ENCODE measurements at places on chromosomes 7 and 10.

DNA sequence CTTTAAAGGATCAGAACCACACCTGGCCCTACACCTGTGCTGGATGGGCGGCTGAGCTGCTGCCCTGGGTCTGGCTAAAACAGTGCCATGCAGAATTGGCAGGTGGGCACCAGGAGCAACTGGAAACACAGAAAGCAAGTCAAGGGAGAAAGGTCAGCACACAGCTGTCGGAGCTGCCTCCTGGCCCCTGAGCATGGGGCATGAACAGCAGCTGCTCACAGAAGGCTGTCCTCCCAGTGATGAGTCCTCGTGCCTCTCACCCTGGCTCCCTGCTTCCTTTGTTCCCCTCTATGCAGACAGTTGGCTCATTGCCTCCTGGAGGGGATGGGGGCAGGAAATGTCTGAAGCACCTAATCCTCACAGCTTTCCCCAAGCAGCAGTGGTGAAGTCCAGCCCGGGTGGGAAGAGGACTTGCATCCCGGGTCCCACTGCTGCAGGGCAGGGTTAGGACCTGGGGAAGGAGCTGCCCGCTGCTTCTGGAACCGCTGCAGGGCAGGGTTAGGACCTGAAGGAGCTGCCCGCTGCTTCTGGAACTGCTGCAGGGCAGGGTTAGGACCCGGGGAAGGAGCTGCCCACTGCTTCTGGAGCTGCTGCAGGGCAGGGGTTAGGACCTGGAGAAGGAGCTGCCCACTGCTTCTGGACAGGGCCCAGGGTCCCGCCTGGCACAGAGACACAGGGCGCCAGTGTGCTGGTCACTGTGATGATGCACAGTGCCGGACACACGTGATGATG lies 37.3 kb downstream of the VIPR2 start:
- no peak for DNase-seq

- no peak for DNase-seq
Measured at GRCh38 chr7:4796453-4796852, 21.0 kb downstream of the AP5Z1 start.

DNA sequence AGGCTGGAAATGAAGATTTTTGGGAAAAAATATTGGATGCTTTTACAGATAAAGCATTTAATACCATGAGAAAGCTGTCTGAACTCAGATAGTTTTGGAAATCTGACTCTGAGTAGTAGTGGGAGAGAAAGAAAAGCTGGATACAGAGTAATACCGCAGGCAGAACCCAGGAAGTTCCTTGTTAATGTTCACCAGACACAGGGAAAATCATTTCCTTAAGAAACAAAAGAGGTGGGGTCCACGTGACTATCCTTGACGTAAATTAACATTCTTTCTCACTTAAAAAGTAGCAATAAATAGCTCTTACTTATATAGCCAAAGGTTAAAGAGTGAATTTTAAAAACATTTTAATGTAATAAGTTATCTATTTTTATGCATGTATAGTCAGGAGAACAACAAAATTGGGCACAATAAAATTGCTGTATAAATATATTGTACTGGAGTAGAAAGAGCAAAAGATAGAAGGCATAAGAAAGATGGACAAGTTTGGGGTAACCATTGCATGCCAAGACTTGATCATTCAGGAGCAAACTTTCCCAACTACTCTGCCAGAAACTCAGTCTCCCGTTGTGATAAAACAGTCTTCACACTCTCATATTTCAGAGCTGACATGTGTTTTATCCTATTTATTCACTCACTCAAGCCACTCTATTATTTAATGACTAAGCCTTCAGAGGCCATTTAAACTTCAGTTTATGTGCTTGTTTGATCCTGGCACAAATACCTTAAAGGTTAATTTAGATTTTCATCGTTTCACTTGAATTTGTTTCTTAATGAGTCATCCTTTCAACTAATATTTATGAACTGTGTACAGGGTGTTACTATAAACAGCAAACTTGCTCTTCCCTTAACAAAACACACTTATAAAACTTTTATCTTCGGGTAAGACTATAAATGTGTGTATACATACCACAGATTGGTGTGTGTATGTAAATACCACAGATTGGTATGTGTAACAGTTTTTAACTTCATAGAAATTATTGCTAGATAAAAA lies 143.1 kb downstream of the GNAI1 start:
- no peak for DNase-seq

DNA sequence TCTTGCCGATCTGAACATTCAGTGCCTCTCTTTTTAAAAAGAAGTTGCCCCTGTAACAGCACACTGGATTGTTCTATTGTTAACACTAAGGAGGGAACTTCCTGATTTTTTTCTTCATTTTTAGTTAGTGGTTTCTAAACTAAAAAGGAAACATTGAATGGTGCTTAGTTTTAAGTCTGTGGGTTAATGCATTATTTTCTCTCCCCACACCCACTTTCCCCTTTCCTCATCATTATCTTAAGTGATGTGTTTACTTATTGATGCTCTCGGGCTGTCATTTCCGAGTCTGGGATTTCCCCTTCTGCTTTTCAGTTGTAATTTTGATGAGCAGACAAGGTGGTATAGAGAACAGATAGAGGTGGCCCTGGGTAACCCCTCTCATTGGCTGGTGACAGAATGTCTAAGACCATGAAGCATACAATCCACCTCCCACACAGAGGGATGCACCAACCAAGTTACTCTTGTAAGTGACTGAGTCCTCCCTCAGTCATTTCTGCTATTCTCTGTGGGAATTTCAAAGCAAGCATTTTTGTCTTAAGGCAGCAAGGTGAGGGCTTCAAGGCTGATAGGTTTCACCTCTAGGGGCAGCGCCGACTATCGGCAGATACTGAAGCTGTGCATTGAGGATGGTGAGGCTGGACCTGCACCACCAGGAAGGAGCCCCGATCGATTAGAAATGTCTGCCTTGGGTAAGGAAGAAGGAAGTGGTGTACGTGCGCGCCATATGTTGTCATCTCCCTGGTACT lies 49.5 kb downstream of the CHN2 start:
- no peak for DNase-seq

DNA sequence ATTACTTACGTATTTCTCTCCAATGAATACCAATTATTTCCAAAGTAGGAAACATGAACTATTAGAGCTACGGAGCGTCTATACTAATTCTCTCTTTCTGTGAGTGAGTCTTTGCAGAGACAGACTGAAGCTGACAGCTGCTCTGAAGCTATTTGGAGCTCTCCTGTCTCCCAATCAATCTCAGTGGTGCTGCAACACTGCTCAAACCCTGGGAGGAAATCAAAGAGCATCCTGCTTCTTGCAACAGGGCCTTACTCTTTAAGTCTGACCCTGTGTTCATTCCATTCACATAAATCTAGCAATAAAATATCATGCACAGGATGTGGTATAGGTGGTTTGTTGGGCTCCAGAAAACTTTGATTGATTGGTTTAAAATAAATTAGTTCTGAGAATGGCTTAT lies 685.7 kb upstream of the IGFBP3 start:
- no peak for DNase-seq

DNA sequence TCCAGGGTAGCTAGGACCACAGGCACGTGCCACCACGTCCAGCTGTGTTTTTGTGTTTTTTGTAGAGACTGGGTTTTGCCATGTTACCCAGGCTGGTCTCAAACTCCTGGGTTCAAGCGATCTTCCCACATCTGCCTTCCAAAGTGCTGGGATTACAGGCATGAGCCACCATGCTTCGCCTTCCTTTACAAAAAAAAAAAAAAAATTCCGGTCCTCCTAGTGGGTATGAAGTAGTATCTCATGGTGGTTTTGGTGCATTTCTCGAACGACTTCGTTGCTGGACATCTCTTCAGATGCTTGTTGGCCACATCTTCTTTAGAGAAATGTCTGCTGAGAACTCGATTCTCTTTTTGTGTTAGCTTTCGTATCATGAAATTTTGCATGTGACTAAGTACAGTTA lies 3.9 kb downstream of the PROSER2 start:
- DNase-seq, result no peak

GRCh38 chr7:139614886-139615285 lies 91.4 kb downstream of the CLEC2L start:
- DNase-seq, result no peak

DNA sequence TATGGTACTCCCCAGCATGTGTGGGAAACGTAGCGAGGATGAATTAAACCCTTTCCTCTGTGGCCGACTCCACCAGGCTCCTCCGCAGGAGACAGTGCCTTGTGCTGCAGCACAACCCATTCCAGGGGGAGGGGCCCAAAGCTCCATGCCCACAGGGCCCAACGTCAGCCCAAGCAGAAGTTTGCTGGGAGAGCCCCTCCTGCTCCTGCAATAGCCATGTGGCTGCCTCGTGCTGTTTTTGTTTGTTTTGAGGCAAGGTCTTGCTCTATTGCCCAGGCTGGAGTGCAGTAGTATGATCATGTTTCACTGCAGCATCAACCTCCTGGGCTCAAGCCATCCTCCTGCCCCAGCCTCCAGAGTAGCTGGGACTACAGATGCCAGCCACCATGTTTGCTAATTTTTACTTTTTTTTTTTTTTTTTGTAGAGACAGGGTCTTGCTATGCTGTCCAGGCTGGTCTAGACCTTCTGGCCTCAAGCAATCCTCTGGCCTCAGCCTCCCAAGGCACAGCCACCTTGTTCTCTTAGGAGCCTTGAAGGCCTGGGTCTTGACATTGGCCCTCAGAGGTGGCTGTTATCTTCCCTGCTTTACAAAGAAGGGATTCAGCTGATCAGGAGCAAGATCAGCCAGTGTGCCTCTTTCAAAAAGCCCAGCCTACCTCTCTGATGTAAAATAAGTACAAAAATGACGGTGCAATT lies 102.8 kb downstream of the DYNC2I1 start:
- no peak for DNase-seq

DNA sequence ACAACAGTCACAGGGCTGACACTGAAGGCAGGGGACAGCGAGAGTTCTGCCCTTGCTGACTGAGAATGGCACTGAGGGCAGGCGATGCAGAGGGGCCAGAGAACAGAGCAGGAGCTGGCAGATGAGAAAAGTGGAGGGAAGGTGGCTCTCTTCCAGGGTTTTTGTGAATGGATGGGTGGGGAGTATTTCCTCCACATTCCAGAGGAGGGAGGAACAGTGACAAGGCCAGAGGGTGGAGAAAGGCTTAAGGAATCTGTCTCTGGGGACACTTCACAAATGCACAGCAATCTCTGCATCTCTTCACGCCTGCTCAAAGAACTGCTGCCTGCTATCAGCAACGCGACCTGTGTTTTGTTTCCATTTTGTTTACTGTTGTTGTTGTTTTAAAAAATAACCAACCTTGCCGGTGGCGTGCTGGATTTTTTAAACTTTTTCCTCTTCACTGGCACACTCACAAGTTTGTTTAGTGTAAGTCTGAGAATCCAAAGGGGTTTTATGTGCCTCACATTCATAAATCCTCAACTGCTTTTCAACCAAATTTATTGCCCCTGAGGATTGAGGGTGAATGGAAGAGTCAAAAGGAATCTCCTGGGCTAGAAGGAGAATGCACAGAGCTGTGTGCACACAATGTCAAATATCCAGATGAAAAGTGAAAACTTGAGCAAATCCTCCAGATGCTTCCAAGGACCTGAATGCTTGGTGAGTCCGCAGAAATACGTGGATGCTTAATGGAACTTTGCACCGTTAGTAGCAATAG lies 129.3 kb downstream of the GLI3 start:
- no peak for DNase-seq

- no peak for DNase-seq
Measured at GRCh38 chr7:106281585-106282318, 3.0 kb downstream of the NAMPT start.

GRCh38 chr7:75900617-75901315 lies 14.2 kb upstream of the POR start:
- DNase-seq, result no peak

DNA sequence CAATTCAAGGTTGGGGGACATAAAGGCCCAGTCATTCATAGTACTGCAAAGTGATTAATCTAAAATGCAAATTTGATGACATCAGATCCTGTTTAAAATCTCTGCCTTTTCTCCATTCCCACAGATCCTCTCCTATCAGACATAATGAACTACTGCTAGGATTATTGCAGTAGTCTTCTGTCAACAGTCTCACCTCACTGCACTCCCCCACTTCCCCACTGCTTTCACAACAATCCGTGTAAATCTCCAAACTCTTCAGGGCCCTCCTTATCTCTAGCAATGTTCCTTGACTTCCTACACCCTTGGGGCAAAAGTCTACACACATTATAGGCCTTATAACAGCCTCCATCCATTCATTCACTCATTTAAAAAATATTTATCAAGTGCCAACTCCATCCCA lies 112.4 kb downstream of the KBTBD2 start:
- DNase-seq, result no peak

DNA sequence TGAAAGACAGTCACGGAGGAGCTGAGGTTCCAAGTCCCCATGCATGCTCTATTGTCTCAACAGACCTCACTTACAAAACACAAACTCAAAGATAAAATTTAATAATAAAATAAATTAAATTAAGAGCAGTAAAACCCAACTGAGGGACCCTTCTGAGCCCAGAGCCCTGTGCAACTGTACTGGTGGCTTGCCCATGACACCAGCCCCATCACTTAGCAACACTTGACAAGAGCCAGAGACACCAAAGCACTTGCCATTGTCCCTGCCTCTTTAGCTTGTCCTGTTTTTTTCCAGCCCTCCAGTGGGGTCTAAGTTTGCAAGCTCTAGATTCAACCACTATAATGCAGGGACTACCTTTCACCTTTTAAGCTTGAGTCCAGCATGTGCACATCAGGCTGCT lies 117.9 kb downstream of the JCAD start:
- DNase-seq, result no peak

DNA sequence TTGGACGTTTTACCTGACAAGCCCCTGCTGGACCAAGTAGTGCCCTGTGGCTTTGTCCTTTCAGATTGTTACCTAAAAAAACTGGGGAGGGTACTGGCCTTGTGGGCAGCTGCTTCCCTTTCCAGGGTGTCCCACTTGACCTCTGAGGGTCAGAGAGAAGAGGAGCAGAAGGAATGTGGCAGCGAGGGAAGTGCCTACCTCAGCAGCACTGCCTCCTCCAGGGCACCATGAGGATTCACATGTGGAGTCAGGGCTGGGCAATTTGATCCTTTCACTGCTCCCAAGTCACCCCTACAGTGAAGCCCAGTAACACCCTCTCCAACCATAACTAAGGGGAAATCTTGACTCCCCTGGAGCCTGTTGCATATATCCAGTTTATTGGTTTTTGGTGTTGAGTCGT lies 64.6 kb downstream of the ITGB1 start:
- DNase-seq, result no peak

DNA sequence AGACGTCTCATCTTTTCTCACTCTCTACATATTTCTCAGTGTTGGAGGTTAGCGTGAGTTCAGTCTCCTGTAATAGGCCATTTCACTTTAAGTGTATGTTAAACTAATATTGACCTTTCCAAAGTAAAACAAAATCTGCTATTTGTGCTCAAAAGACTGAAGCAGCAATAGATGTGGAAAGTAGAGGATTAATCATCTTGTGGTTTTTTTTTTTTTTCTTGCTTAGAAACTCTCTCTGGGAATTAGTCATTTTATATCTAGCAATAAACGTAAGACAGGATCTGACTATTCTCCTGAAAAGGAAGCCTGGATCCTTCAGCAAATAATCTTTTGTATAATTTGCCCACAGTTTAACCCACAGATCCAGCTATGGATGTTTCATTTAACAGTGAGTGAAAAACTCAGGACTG lies 81.7 kb downstream of the NRP1 start:
- DNase-seq, result no peak

- no peak for DNase-seq
Measured at GRCh38 chr10:116306847-116307246, 17.4 kb upstream of the CCDC172 start.
